NCI-H2107 (cell line): ENCODE measurements at places on chromosomes 6 and 20.

- no peak for DNase-seq
These were observed 184.0 kb downstream of the UTRN start for GRCh38 chr6:144469144-144469575.

DNA sequence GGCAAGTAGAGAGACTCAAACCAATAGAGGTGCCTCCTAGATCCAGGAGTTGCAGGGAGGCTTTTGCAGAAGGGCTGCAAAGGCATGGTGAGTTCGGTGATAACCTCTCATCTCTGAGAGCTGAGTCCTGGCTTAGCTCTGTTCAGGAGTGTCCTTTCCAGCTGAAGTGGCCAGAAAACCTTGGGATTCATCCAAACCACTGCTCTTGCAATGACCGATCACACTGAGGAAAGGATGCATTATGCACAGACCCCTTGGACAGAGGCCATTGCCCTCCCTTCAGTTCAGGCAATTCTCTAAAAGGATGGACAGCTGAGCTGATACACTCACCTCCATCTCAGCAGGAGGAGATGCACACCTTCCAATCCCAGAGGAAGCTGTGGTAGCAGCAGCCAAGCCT, 158.8 kb upstream of the ENPP5 start:
- DNase-seq, result no peak

GRCh38 chr6:44572346-44572745, 184.8 kb downstream of the CDC5L start:
- DNase-seq, result no peak

DNA sequence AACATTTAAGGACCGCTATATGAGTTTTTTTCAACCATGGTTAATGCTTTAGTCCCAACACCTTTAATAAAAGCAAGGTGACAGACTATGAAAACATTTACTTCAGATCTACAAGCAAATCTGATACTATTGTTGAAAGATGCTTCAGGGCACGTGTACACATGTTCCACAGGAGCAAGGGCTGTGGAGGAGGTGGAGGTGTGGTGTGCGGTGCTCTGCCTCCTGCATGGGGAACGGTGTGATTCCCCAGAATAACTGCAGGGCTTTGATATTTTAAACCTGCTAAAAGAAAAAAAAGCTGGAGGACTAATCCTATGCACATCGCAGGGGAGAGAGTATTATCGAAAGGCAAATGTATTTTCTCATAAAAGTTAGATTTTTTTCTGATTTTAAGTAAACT, 188.1 kb upstream of the CEP162 start:
- no peak for DNase-seq

DNA sequence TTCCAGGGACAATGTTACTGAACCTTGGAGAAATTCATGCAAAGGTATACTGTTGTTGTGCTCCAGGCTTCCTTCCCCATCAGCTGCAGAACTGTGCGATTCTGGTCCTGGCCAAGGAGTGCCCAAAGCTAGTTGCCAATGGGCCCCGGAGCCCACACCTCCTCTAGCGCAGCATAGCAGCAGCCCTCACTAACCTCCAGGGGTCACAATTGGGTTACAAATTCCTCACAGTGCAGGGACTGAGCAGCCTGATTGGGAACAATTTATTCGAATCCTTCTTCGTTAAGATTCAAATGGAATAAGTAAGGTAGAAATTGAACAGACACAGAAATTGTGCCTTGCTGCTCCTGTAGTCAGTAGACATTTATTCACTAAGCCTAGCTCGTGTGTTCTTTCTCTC, 284.9 kb downstream of the PRKN start:
- DNase-seq, result no peak

DNA sequence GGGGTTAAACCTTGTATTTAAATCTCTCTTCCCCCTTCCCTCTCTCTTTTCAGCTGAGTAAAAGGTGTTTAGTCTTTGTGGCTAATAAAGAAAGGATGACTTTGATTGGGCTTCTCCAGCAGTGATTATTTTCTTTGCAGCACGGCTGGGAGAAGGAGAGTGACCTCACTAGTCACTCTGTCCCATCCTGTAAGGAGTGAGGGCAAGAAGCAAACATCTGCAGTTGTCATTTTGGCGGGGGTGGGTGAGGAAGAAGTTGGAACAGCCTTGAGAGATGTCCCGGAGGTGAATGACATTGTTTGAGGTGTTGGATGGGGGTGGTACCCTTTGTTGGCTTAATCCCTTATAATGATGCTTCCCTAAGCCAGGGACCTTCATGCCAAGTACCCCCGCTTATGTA, 223.6 kb downstream of the EYA2 start:
- no peak for DNase-seq
